Pancreas (tissue), 10 donors: ENCODE measurements at places on chromosomes 16 and 17. TPM values are rescaled to one million over a fixed set of nuclear protein-coding genes. Genes with fewer than 3 reads are reported as not detected.

DNA sequence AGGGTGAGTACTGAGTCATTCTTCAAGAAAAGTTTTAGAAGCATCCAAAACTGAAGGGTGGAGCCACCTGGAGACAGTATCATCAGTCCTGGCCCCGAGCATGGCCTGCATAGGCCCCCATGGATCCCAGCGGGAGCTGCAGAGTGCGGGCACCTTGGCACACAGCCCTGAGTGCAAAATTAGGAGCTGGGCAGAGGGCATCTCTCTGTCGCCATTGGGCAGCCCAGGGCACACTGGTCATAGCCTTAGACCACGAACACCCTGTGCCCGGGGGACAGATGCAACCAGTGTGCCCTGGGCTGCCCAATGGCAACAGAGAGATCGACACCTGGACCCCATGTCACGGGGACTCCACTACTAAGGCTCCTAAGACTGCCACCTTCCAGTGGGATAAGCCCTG, 14.6 kb downstream of the MAPT start:
- no peak for DNase-seq

DNA sequence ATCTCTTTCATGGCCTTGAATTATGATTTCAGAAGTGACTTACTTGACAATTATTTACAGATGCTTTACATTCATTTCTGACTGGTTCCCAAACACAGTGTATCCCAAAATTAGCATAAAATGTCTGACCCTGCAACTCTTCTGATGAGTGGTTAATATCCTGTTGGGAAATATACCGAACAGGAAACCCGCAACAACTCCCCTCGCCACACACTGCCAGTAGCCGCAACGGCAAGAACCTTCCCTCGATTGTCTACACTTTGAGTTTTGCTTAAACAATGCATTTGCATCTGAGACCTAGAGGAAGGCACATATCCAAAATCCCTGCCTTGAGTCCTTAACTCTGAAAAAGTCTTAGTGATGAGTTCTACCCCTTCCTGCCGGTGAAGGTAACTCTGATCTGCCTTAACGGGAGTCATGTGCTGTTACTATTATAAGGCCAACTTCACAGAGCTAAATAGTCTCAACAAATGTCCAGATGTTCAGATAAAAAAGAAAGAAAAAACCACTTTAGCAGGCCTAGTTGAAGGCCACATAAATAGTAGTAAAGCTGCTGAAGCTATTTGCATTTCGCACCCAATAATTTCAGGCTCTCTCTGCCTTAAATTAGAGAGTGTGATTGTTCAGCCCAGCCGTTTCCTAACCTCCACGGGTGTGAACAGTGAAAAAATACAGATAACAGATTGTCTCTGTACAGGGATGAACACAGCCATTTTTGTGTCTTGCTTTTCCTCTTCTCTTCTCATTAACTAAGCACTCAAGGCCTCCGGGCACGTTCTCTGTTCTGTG, 321.1 kb downstream of the HS3ST3B1 start:
- DNase-seq: no peak

- DNase-seq: peak; percentile 54
Observed at GRCh38 chr17:4548721-4549531, 6.3 kb downstream of the MYBBP1A start.

DNA sequence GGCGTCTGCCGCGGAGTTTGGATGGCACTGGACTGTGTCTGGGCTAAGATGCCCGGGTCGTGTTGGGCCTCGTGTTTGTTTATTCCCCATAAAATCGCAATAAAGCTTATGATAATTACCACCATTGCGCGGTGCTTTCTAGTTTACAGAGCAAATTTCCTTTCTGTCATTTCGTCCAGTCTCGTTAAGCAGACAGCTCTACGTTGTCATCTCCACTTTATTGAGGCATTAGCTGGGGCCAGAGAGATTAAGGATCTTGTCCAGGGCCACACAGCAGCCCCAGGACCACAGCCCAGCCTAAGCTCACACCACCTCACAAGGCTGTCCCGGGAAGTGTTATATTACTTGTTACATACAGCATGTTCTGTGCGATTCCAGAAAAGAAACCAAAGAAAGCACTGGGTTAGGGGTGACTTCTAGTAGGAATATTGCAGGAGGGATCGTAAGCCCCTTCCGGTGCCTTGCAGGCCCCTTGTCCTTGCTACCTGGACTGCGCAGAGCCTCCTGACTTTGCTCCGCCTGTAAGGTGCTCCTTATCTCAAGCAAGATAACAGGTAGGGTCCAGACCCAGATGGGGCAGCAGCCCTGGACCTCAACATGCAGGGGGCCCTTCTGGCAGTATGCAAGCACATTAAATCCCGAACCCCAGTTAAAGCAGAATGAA, 6.3 kb downstream of the NOS2 start:
- no peak for DNase-seq

DNA sequence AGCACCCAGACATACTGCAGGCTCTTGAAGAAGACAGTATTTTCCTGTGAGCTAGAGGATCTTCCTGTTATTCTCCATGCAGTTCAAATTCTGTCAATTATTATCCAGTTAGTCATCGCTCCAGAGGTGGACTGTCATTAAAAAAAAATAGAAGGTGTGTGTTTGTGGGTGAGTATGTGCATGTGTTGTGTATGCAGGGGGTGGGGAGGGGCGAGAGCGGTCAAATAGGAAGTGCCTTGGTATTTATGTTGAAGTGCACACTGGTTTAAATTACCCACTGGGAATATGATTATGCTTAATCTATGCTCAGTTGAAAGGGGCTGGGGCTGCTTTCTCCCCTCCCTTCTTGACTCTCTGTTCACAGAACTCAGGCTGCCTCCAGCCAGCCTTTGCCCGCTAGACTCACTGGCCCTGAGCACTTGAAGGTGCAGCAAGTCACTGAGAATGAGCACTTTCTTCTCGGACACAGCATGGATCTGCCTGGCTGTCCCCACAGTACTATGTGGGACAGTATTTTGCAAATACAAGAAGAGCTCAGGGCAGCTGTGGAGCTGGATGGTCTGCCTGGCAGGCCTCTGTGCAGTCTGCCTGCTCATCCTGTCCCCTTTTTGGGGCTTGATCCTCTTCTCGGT, at the start of gene HSD17B2:
HSD17B2 (plus strand) TSS at position 273 of the 632 bp plus-strand sequence; CDS start at position 445, 172 bp downstream.
- no peak for DNase-seq

GRCh38 chr16:28010671-28011070, 52.8 kb downstream of the GSG1L start:
- no peak for DNase-seq

GRCh38 chr17:71902894-71903506, 217.8 kb upstream of the SOX9 start:
- no peak for DNase-seq

The KCNJ18 gene
- total RNA-seq: not detected

The TMEM238L gene
- not detected for total RNA-seq

The MYH8 gene
- total RNA-seq: not detected
